ENCODE measurements at places on chromosomes 6 and 20. TPM values are rescaled to one million over a fixed set of nuclear protein-coding genes. Genes with fewer than 3 reads are reported as not detected.

DNA sequence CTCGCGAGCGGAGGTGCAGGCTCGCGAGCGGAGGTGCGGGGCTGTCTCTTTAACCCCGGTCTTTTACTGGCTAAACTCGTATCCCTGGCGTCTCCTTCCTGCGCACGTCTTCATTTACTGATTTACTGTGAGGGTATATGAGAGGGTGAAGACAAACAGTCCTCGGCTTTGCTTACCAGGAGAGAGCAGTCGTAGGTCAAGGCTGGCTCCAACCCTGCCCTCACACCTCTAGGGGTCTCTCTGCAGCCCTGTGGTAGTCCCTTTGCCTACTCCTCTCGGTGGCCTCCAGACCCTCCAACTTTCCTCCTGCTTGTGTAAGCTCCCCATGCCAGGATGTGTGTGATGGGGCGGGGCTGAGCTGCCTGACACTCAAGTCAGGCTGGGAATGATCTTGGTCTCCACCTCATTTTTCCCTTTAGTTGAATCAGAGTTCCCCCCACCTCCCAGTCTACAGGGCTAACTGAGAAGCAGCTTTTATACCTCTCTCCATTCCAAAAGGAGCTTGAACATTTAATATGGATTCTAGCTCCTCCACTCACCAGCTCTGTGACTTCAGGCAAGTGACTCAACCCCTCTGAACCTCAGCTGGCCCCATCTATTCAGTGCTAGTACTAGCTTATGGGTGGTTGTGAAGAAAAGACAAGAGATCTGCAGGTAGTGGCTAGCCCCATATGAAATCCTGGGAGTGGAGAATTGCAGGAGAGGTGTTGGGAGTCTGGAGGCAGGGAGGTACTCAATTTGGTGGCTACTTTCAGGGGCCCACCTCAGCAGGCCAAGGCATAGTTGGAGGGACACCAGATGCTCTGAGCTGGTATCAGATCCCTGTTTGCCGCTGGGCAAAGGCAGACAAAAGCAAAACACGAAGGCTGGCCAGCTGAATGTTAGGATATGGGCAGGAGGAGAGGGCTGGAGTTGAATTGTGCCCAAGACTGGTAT lies 902 bp downstream of the SLC29A1 start:
- no peak for DNase-seq

- no peak for DNase-seq
These were observed 1.6 kb downstream of the RAET1G start for GRCh38 chr6:149921361-149921760.

- DNase-seq, result no peak
These were observed 34.8 kb downstream of the HFE start for GRCh38 chr6:26122005-26122388.

DNA sequence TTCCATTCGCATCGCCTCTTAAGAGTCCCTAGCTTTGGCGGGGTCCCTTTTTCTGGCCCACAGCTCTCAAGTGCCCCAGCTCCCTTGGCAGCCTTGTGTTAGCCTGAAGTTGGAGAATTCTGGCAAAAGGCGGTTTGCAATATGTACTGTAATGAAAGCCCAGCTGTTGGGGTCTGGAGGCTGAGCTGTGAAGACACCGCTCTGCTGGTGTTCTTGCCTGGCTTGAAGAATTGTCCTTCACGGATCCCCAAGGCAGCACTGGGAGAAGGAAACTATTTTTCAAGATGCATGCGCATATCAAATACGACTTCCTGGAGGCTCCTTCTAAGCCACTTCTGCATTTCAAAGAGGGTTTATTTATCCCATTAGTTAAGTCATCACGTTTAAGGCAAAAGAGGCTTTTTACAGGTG lies 21.4 kb upstream of the CITED2 start:
- no peak for DNase-seq

The PRR18 gene
- not detected for total RNA-seq

The SCRT2 gene
- not detected for total RNA-seq

The EYS gene
- total RNA-seq, result not detected

The UNC93A gene
- total RNA-seq, result not detected

The CYP24A1 gene
- total RNA-seq, result not detected

The GCNT2 gene
- 14.6 TPM for total RNA-seq

The MRPS10 gene
- total RNA-seq, result 65.6 TPM

All from pulmonary artery endothelial cell (primary cell).